ENCODE measurements at places on chromosomes 11 and 22.

DNA sequence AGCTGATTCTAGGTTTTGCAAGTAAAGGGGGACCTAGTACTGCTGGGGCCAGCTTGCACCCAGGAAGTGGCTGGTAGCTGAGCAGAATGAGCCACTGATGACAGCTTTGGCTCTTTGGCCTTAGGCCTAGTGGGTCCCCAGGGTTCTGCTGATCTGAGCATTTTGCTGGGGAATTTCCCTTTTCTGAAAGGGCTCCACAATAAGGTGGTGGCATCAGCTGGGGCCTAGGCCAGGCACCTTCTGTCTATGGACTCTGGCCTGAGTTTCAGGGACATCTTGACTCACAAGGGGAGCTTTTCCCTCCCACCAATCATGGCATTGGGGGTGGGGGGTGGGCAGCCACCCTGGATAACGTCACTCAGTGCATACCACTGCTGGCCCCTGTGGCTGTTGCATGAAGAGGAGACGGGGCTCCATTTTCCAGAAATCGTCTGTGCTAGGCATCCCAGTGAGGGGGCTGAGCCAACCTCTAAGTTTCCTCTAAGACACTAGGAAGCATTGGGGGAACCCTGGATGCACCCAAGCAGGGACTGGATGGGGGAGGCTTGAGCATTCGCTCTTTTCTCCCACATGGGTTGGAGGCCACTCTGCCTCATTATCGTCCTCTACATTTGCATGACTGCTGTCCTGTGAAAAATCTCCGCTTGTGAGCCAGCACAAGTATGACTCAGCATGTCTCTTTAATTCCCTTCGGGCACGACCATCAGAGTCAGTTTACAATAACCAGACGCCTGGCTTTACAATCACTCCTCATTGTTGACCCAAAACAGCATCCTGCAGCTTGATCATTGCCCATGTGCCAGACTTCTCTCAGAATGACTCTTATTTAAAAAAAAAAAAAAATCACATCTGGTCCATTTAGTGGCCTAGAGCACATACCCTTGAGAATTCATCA, 145.0 kb upstream of the THY1 start:
- DNase-seq: no peak

GRCh38 chr22:45521178-45521577, 18.5 kb downstream of the FBLN1 start:
- no peak for DNase-seq

GRCh38 chr11:1541474-1542204, 30.4 kb downstream of the DUSP8 start:
- DNase-seq: no peak

- DNase-seq: no peak
These were observed 19.8 kb downstream of the LRP5 start for GRCh38 chr11:68332186-68332585.

- no peak for DNase-seq
These were observed 5.8 kb upstream of the SYNGR1 start for GRCh38 chr22:39344046-39344390.

GRCh38 chr11:10925149-10925926, 67.5 kb upstream of the ZBED5 start:
- DNase-seq: no peak

DNA sequence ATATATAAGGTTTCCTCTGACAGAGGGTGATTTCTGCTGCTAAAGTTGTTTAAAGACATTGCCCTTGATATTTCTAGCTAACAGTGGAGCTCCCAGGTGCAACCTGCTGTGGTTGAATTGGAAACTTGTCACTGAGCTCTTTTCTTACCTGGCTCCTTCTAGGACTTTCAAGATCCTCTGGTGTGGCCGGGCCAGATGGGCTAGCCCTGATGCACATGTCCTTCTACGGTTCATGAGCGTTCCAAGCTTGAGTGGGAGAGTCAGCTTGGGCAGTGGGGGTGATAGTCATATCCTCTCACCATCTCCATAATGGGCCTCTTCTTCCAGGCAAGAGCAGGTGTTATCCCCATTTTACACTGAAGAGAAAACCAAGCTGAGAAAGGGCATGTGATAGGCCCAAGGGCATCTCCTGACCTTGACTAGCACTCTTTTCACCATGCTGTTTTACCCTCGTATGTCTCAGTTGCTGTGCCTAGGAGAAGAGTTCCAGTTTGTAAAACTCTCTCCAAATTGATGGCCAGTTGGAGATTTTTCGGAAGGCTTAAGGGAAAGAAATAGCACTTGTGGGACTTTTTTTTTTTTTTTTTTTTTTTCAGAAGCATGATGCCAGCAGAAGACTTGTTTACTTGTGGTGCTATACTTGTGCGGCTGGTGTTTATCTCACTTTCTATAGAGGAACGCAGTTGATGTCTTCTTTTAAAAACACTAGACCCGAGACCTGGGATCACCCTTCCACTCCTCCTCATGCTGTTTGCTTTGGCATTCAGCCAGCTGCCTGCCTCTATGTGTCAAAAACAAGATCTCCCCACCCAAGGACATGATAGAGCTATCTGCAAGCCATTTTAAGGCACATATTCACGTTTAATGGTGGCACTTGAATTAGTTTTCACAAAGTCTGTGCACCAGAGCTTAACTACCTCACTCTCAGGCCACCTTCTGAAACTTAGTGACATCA, 32.6 kb downstream of the TEAD1 start:
- DNase-seq: no peak

- peak; percentile 81 for DNase-seq
These were observed 1.4 kb downstream of the MFNG start for GRCh38 chr22:37484480-37485394.

GRCh38 chr11:14420223-14420622, 61.2 kb upstream of the RRAS2 start:
- no peak for DNase-seq

DNA sequence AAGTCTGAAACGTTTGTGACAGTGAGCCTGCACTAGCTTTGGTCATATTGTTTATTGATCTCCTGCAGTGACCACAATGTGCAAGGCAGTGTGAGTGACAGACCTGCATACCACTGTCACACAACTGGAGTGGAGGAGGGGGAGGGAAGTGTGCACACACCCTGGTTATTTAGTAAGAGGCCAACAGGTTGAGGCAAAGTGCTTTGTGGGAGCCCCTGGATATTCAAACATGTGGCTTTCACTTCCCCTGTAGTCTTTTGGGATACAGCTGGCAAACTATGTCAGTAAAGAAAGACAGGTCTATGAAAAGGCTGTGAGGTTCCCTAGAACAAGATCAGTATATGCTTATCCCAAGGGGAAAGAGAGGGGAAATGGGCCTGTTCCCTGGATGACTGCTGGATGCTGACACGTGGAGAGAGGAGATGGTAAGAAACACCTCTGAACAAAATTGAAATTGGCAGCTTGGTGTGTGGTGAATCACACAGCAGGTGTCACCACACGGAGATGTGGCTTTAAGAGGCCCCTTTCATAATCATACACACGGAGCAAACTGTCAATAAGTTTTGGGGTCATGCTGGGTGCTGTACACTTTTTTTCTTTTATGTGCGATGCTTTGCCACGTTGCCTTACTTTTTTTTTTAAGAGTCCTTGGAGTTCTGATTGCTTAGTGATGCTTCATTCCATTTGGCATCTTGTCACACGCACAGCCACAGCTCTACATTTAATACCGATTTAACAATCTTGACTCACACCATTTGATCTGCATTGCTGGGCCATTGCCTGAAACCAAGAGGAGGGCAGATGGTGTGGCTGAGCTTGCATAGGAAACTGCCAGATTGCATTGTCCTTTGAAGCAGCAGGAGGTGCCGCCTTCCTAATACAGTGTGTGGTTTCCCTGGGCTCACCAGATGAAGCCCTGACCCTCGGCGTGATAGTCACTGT, 11.3 kb downstream of the OSBP2 start:
- DNase-seq: peak; percentile 6

GRCh38 chr22:35134637-35135036, 68.7 kb downstream of the ISX start:
- no peak for DNase-seq

DNA sequence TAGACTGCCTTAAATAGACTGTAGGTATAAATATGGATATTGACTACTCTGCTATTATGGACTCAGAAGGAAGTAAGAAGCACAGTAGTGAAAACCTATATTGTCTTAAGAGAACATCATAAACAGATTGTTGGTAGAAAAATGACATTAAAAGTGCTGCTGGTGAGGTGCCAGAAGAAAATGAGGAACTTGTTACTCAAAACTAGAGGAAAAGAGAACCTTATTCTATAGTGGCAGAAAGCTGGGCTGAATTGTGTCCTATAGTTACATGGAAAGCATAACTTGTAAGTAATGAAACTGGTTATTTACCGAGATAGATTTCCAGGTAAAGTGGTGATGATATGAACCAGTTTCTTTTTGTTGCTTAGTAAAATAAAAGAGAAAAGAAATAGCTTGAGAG, 109.7 kb upstream of the CTSC start:
- DNase-seq: no peak

GRCh38 chr11:40280159-40281051, 1179.0 kb downstream of the LRRC4C start:
- no peak for DNase-seq

DNA sequence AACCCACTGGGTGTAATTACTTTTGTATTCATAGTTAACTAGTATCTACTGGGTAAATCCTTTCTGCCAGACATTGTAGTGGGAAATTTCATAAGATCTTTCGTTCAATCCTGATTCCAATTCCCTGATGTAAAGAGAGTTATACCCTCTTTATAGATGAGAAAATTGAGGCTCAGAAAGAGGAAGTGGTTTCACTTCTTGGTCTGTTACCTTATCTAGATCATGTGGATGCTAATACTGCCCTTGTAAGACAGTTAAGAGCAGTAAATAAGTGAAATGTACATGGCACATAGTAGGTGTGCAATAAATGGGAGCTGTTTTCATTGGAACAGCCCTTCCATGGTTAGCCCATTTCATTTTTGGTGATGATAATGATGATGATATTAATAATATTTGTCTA, 46.7 kb downstream of the TIMP3 start:
- DNase-seq: no peak

- DNase-seq: no peak
These were observed 26.5 kb downstream of the ARHGAP1 start for GRCh38 chr11:46673713-46674462.

GRCh38 chr11:130871616-130872015, 44.7 kb downstream of the SNX19 start:
- DNase-seq: no peak

- DNase-seq: no peak
These were observed 23.8 kb downstream of the ARHGAP1 start for GRCh38 chr11:46676436-46677158.

- DNase-seq: no peak
These were observed 3.6 kb upstream of the MED15 start for GRCh38 chr22:20503816-20504215.

- DNase-seq: no peak
These were observed 13.4 kb upstream of the PGA3 start for GRCh38 chr11:61189933-61190332.

DNA sequence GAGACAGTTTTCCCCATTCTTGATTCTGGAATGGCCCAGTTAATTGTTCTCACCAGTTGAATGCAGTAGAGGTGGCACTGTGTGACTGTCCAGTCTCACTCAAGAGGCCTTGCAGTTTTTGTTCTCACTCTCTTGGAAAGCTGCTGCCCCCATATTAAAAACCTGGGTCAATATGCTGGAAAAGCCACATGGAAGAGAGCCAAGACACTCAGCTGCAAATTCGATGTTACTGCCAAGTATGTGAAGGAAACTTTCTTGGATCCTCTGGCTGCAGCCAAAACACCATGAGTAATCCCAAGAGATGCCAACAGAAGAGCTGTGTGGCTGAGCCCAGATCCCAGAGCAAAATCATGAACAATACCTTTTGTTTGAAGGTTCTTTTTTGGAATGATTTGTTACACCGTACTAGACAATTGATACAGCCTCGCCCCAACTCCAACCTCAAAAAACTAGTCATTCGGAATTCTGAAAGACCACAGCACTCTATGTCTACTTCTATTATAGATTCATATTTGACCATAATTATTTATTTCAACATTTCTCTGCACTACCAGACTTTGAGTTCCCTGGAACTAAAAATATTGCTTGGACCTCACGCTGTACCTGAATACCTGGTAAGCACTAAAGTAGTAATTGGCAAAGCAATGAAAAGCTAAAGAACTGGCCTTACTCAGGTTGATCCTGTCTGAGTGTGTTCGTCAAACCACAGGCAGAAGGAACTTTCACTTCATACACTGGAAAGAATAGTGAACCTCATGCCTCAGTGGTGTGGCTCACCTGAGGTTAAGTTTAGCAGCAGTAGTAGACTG, 378.8 kb downstream of the ETS1 start:
- no peak for DNase-seq

DNA sequence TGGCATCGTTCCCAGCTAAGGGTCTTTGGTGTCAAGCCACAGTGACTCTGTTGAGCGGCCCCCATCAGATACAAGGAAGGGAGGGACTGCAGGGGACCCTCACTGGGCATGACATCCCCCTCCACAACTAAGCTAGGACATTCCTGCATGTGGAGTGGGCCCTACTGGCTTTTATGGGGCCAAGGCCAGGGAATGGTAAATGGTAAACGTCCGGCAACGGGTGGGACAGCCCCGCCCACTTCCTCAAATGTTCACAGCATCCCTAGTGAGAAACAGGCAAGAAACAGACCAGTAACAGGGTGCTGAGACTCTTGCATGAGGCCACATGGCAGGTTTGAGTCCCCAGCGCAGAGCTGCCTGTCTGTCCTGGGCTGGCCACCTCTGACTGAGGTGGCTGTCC, 4.4 kb downstream of the TMPRSS6 start:
- DNase-seq: no peak

GRCh38 chr22:27982106-27982505, 63.0 kb upstream of the PITPNB start:
- no peak for DNase-seq

- DNase-seq: no peak
These were observed 63.9 kb downstream of the UVRAG start for GRCh38 chr11:75878933-75879332.

DNA sequence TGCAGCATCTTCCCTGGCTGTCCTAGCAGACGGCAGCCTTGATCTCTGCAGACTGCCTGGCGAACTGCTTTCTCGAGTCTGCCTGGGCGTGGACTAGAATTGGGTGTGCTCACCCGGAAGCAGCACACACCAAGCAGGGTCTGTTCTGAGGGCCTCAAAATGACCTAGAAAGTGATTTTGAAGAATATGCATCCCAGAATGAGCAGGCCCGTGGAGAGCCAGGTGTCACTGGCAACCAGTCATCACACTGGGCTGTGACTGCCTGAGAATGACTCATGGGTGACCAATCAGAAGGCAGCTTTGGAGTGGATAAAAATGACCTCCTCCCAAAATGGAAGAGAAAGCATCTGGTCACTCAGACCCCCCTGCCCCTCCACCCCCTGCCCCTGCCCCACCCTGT, 114.9 kb upstream of the NECTIN1 start:
- no peak for DNase-seq

Data from CD4-positive, alpha-beta T cell treated with Interleukin-10 for 1 hour (primary cell).